ENCODE measurements at places on chromosomes 1 and 21.
A peak's percentile ranks its signal among the peaks of the same experiment; 100 is the strongest.

DNA sequence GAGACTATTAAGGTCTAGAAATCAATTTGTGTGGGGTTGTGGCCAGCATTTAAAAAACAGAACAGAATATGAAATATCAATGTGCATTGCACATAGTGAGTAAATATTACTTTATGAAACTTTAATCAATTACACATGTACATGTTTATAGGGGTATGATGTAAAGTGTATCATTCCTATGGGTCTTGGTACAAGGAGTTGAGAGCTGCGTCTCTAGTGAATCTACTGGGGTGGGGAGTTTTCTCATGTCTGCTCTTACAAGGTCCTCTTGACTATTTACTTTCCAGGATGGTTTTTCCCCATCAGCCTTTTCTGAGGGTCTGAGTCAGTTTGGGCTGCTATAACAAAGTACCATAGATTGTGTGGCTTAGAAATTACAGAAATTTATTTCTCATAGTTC is 75.8 kb downstream of the BACH1 start:
- no peak for DNase-seq

GRCh38 chr1:181423301-181423918 is 59.9 kb upstream of the CACNA1E start:
- peak; percentile 86 for DNase-seq

GRCh38 chr1:102858695-102859094 is 249.6 kb downstream of the COL11A1 start:
- DNase-seq: no peak

DNA sequence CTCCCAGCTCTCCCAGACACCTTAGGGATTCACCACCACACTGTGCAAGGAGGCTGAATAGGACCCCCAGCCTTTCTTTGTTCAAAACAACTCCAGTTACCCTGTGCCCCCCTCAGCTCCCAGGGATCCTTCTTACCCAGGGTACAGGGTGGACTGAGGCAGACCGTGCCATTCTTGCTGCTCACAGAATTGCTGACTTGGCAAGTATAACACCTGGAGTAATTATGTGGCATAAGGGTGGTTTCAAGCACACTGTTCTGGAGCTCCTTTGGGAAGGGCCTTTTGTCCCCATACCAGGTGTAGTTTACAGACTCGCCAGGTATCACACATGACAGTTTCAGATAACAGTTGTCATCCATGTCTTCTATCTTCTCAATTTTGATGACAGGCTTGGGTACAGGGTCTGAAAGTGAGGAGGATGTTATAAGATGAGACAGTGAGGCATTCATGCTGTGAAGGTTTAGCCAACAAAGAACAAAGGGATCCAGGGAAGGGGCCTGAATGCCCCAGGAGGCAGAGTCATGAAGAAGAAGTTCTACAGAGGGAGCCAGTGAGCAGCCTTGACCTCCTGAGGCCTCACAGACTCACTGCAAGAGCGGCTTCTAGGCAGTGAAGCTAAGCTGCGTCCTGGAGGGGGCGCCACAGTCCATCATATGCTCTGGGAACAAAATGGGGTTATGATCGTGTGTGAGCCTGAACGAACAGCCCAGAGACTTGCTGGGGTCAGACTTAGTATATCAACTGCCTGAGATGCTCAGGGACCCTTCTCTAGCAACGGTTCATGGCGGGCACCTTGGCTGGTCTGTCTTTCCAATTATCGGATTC is 30.3 kb downstream of the CD48 start:
- peak; percentile 29 for DNase-seq

- no peak for DNase-seq
These were observed 50.0 kb downstream of the SLC37A1 start for GRCh38 chr21:42563686-42564085.

DNA sequence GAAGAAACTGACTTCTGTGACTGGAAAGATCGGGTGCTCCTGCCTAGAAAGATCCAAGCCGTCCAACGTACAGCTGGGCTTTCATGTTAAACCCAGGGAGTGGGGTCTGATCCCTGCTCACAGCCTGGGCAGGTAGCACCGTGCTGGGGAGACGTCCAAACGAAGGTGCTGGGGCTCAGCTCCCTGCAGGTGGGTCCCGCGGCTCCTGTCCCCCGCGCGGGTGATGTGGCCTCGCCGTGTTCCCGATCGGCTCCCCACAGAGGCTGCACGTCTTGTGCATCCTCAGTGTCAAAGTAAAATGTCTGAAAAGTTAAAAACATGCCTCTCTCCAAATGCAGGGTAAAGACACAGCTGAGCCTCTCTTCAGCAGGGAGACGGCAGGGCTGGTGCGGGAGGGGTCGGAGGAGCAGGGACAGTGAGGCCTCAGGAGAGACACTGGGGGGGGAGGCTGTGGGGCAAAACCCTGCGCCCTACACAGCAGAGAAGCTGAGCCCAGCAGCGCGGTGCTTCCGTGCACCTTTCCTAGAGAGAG is 40.1 kb upstream of the COL6A2 start:
- DNase-seq: no peak

GRCh38 chr1:198121056-198121826 is 35.6 kb upstream of the NEK7 start:
- DNase-seq: no peak

- DNase-seq: no peak
These were observed 234.2 kb upstream of the FGGY start for GRCh38 chr1:59062743-59063142.
